ENCODE measurements at places on chromosomes 2 and 18.
A peak's percentile ranks its signal among the peaks of the same experiment; 100 is the strongest.

GRCh38 chr2:170779304-170779703 is 9.1 kb downstream of the ERICH2 start:
- no peak for DNase-seq

GRCh38 chr18:58466636-58467205 is 162.2 kb downstream of the ALPK2 start:
- DNase-seq: no peak

- peak; percentile 61 for DNase-seq
Measured at GRCh38 chr18:9952633-9953416, 39.0 kb downstream of the VAPA start.

- DNase-seq: peak; percentile 27
Measured at GRCh38 chr2:170155022-170155722, 22.8 kb upstream of the MYO3B start.

- DNase-seq: no peak
Measured at GRCh38 chr2:239108459-239108858, 260.6 kb downstream of the TWIST2 start.

DNA sequence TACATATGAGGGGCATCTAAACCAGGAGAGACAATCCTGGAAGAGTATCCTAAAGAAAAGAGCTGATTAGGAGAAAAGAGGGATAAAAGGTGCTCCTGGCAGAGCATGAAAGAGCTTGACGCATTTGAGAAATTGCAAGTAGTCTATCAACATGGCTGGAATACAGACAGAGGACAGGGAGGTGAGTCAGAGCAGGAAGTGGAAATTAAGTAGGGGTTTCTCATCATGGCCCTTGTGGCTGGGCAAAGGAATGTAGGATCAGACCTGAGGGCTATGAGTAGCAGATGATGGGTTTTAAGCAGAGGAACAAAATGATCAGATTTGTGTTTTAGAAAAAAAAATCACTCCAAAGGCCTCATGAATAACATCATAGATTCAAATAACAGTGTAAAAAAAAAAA is 49.2 kb upstream of the UGP2 start:
- no peak for DNase-seq

DNA sequence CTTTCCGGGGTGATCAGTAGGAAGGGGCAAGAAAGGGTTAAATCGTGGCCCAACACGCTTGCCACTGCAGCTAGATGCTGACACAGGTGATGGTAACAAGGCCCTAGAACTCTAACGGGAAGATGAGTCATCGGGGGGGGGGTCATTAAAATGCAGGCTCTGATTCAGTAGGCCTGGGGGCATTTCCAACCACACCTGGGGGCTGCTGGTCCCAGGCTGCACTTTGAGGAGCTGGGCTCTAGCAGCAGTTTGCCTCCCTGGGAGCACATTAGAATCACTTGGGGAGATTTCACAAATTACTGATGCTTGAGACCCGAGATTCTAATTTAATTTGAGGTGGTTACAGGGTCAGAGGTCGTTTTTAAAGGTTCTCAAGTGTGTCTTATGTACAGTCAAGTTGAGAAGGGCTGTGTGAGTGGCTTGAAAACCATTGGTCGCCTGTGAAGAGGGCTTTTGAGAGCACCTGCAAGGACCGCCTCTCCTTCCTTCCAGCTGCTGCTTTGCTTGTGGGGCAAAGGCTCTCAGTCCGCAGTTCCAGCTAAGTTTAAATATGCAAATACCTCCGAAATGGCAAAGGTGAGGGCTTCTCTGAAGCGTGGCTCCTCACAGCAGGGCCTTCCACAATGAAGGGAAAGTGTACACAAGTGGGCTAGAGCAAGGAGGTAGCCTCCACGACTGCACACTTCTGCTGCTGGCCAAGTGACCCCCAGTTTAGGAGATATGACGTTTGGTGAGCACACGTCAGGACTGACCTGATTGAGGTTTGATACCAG is 128.0 kb upstream of the MSH6 start:
- DNase-seq: no peak

GRCh38 chr2:203549406-203549805 is 14.3 kb upstream of the RAPH1 start:
- DNase-seq: no peak
